EH (cell line): ENCODE measurements at places on chromosomes 11 and 22.

DNA sequence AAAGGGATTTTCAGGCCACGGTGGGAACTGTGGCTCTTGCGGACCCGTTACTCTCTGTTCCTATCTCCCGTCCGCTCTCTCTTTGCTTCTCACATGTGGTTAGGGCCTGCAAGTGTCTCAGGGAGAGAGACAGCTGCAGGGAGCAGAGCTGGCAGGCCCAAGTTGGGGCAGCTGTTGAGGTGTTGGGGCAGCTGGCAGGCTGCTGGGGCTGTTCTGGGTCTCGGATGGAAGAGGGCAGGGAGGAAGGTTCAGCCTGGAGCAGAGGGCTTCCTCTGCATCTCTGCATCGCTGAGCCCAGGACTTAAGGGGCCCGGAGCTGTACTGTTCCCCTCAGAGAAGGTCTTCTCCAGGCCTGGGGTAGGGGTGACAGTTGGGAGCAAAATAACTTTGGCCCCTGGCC is 2.6 kb upstream of the CNIH2 start:
- DNase-seq = no peak

GRCh38 chr22:41539146-41540005 is 4.9 kb downstream of the POLR3H start:
- peak; percentile 57 for DNase-seq

DNA sequence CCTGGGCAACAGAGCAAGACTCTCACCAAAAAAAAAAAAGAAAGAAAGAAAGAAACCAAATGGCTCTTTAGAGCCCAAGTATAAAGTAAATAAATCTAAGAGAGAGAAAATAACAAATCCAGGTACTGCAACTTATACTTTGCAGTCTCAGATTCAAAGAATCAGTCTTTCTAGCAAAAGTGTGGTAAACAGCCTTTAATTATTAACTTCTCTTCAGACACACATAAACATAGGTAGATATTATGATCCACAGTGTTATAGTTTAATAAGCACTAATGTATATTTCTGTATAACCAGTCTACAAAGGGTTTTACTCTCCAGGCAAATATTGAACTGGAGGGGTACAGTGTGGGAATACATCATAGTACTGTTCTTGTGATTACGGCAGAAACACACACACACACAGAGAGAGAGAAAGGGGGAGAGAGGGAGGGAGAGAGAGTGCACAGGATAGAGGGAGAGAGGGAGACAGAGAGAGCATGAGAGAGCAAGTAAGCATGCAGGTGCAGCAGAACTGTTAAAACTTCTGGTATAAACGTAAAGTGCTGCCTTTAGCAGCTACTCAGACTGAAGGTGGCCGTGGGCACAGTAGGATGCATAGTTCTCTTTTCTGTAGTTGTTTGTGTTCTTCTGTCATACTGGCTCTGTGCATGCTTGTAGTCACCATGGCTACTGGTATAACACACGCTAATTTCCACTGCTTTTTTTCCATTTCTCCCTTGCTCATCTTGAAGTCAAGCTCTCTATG is 32.3 kb downstream of the MTMR2 start:
- peak; percentile 28 for DNase-seq

GRCh38 chr11:43693069-43693468 is 12.5 kb downstream of the HSD17B12 start:
- DNase-seq = no peak

- DNase-seq = no peak
Observed at GRCh38 chr11:121448431-121448941, 3.6 kb upstream of the SORL1 start.
